ENCODE measurements at places on chromosomes 11 and 22.

GRCh38 chr22:42814215-42814614, 42.9 kb downstream of the ARFGAP3 start:
- DNase-seq = no peak

GRCh38 chr11:72943664-72944063, 129.5 kb downstream of the ATG16L2 start:
- DNase-seq = no peak

DNA sequence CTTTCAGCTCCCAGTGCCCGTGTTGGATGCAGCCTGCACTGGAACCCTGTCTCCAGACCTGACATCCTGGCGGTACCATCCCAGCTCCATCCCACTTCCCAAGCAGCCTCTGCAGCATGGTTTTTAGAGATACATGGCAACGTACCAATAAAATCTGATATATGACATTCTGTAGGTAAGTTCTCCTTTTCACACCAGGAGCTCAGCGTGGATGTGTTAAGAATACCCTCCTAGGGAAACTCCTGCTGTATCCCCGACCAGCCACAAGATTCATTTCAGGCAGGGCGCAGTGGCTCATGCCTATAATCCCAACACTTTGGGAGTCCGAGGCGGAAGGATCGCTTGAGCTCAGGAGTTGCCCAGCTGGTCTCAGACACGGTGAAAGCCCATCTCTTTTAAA, 15.4 kb downstream of the APOL5 start:
- no peak for DNase-seq

- DNase-seq = no peak
These were observed 22.4 kb downstream of the C22orf23 start for GRCh38 chr22:37930952-37931440.
